Pons (tissue), 1 donor: ENCODE measurements at places on chromosomes 13 and 19.
A peak's percentile ranks its signal among the peaks of the same experiment; 100 is the strongest.

- no peak for DNase-seq
Measured at GRCh38 chr13:75621147-75621546, 15.0 kb upstream of the LMO7 start.

DNA sequence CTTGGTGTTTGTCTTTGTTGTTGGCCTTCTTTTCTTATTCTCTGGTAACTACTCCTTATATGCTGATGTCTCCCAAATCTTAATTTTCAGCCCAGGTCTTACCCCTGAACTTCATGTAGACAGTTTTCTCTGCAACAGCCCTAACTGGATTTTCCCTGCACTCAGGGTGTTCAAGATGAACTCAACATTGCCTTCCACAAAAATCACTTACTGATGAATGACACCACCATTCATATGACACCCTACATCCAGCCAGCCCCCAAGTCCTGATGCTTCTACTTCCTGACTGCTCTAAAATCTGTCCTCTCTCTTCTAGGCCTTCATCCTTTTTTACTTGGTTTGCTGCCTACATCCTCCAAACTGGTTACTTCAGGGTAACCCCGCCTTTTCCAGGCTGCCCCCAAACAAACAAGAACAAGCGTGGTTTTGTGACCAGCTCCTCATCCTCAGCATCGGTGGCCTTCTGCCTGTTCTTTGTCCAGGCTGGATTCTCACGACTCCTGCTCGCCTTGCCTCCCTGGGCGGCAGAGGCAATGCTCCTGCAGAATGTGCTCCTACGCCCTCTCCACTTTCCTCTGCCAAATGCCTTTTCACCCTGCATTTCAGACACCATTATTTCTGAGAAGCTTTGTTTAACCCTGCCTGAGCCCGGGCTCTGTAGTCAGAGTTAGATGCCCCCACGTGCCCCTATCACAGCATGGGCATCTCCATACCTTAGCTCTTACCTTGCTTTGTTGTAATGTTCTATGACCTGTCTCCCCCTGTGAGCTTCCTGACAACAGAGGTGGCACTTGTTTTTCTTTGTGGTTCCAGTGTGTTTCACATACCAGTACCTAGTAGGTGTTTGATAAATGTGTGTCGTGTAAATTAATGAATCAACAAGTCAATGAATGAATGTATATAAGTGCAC lies 61.8 kb downstream of the WDFY2 start:
- peak; percentile 24 for DNase-seq

- DNase-seq = no peak
Measured at GRCh38 chr13:111359930-111360329, 39.5 kb downstream of the TEX29 start.

GRCh38 chr13:47039106-47039505 lies 142.3 kb upstream of the HTR2A start:
- no peak for DNase-seq

DNA sequence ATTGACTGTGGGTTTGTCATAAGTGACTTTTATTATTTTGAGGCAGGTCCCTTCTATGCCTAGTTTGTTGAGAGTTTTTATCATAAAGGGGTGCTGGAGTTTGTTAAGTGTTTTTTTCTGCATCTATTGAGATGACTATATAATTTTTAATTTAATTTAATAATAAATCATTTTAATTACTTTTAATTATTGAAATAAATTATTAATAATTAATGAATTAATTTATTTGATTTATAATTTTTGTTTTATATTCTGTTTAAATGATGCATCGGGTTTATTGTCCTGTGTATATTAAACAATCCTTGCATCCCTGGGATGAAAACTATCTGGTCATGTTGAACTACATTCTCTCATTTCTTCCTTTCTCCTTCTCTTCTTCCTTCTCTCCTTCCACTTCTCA lies 1352.2 kb upstream of the PRR20A start:
- no peak for DNase-seq

GRCh38 chr13:51638216-51638871 lies 54.1 kb downstream of the WDFY2 start:
- peak; percentile 41 for DNase-seq
